ENCODE measurements at places on chromosomes 4 and X.

DNA sequence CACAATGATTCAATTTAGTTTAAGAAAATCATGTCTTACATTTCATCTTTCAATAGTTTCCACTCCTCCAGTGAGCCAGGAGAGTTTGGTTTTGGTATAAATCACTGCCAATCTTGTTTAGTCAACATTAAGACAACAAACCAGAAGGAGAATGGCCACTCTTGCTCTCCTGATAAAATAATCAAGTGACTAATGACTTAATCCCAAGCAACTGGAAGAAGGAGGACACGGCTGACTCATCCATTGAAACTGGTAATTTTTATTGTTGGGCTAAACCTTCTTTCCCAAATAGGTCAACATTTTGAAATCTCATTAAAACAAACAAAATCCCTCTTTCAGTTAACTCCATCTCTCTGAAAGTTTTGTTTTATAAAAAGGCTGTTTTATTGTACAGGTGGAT, 230.2 kb downstream of the CLCN4 start:
- DNase-seq: no peak

GRCh38 chr4:187027272-187027671, 303.6 kb upstream of the FAT1 start:
- DNase-seq: no peak

DNA sequence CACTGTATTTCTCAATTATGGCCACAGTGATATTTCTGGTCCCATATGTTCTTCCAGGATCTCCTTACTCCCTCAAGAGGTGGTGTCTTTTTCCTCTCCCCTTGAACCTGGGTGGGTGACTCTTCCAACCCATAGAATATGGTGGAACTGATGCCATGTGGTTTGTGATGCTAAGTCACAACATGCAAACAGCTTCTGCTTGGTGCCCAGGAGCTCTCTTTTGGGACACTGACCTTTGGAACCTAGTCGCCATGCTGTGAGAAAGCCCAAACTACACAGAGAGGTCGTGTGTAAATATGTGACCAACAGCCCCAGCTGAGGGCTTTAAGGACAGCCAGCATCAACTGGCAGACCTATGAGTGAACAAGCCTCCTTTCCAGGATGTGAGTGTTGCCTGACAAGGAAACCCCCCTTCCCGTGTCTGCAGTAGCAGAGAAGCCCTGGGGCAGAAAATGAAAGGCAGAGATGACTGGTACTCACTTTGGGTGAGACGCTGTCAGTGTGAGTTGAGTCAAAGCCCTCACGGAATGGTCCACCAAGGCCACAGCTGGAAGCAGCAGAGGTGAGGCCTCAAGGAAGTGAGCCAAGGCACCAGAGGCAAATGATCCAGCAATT, 223.4 kb downstream of the BCOR start:
- DNase-seq: no peak

DNA sequence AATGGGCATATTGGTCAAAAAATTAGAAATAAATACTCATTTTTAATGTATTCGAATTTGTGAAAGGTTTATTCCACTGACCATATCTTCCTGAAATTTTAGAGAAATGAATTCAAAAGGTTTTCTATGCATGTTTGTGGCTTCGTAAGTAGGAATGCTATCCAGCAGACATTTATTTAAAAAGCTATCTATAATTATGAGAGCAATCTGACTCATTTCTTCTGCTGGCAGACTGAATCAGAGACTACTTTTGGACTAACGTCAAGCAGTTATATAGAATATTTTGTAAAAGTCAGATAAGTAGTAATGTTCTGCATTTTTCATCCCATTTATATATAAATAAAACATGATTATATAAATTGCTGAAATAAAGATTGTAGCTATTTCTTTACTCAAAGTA, 125.0 kb downstream of the SPCS3 start:
- DNase-seq: no peak

- no peak for DNase-seq
Measured at GRCh38 chr4:71832049-71832448, 48.2 kb upstream of the GC start.

- no peak for DNase-seq
Measured at GRCh38 chr4:94285666-94286065, 57.0 kb downstream of the HPGDS start.

DNA sequence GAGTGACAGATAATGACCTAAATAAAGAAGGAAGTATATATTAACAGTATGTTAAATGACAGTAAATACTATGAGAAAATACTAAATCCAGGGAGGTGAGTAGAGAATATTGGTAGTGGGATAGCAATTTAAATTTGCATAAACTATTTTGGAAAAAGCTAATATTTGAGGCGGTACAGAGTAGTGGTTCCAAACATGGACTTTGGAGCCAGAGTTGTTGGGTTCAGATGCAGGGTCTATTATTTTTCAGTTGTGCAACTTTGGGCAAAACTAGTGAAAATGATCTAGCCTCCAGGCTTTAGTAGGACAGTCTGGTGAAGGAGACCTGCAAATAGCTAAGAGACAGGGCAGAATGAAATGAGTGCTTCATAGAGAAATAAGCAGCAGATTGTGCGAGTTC, 84.8 kb upstream of the SOX3 start:
- no peak for DNase-seq

DNA sequence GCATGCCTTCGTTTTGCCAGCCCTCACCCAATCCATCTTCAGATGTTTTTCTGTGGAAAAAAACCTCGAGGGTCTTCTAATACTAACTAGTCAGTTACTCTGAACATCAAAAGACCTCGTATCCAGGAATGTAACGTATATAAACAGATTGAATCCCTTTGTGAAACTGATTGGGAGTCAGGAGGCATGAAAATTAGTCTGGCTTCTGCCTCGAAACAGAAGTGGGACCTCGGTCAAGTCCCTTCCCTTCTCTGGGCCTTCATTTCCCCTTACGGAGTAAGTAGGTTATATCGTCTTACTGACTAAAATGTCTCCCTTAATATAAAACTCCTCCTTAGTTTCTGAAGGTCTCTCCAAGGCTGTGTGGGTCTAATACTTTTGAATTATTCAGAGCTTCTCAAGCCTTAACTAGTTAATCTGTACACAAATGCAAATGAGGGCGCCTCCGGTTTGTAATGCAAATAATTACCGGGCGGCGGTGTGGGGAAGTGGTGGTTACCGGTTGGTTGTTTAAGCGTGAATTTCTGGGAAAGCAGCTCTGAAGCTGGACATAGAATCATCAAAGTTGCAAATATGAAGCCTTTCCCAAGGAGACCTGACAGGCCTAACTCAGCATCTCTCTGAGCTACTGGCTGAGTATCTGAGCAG, 11.4 kb upstream of the NKRF start:
- DNase-seq: peak; percentile 52

- DNase-seq: no peak
Measured at GRCh38 chr4:3822230-3822947, 56.2 kb downstream of the ADRA2C start.

DNA sequence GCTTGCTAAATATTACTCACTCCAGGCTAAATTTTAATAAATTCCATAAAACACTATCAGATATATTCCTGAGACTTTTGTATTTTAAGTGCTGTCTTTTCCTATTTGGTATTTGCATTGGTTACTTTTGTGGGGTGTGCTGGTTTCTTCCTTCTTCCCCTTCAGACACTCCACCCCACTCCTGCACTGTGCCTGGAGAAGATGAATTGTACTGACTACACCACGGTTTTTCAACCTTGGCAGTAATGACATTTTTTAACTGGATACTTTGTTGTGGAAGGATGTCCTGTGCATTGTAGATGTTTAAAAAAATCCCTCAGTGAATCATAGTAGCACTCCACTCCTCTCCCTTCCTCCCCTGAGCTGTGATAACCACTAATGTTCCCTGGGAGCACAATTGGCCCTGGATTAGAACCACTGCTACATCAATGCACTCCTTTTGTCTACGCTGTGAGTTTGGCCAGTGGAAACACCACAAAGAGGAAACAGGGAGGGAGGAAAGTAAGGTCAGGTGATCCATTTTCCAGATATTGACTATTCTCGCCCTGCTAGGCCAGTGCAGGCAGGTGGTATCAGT, 36.3 kb downstream of the SNCA start:
- no peak for DNase-seq

DNA sequence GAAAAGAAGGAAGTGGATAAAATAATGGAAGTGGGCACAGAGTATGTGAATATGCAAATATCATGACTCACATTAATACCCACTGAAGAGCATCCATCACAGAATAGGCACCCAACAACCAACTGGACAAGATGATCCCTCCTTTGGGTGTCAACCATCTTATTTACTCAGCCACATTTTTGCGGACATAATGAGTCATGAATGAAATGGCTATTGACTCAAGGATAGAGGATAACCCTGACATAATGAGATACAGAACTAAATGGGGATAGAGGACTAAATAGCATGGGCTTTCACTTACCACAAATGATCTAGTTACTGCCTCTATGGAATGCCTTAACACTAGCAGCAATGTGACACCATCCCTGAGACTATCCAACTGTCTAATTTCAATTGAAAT, 224.7 kb downstream of the ANTXR2 start:
- DNase-seq: no peak

- no peak for DNase-seq
Measured at GRCh38 chr4:160709546-160709945, 1454.3 kb downstream of the FSTL5 start.

DNA sequence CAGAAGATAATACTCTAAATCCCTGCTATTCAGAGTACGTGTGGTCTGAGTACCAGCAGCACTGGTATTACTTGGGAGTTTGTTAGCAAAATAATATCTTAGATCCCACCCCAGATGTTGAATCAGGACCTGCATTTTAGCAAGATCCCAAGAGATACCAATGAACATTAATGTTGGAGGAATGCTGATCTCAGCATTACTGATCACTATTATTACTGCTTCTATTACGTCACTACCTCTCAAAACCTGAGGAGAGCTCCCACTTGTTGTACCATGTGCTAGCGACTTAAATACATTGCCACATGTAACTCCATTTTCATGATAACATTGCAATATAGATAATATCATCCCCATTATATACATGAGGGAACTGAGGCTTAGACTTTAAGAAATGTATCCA, 185.2 kb downstream of the SPRY1 start:
- DNase-seq: no peak

DNA sequence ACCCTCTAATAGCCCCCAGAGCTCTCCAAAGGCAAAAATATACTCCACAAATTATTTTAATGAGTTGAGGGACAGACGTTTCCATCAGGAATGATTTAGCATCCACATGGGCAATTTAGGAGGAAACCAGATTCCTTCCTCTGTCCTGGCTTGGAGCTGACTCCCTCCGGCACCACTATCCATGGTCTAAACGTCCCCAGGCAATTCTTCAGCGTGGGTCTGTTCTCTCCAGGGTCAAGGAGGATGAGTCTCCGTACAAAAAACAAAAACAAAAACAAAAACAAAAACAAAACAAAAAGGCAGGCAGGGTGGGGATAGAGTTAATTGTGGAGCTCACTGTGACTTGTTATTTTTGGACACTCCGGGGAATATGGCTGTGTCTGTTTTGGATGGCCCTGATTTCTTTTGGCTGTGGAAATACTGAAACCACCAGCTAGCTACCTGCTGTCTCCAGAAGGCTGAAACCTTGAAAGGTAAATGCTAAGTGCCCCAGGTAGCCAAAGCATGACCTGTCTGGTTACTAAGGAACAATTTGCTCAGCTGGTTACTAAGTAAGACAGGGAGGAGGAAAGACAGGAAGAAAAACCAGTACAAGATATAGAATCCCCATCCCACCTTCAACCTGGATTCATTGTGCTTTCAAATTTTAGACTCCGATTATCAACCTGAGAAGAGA, 419.1 kb upstream of the LCORL start:
- no peak for DNase-seq

DNA sequence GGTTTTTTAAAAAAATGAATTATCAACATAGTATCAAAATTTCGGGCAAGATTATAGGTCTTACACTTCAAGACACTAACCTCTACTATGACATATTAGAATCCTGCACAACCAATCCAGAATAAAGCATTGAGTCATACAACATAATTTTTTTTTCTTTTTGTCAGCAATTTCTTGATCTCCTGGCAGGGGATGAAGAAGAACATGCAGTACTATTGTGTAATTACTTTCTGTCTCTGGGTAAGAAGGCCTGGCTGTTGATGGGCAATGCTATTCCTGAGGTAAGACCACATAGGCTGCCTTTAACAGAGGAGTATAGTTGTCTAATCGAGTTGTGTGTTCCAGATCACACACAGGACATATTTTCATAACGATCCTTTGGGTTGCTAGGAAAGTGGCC, 67.5 kb downstream of the FBXL5 start:
- DNase-seq: no peak

DNA sequence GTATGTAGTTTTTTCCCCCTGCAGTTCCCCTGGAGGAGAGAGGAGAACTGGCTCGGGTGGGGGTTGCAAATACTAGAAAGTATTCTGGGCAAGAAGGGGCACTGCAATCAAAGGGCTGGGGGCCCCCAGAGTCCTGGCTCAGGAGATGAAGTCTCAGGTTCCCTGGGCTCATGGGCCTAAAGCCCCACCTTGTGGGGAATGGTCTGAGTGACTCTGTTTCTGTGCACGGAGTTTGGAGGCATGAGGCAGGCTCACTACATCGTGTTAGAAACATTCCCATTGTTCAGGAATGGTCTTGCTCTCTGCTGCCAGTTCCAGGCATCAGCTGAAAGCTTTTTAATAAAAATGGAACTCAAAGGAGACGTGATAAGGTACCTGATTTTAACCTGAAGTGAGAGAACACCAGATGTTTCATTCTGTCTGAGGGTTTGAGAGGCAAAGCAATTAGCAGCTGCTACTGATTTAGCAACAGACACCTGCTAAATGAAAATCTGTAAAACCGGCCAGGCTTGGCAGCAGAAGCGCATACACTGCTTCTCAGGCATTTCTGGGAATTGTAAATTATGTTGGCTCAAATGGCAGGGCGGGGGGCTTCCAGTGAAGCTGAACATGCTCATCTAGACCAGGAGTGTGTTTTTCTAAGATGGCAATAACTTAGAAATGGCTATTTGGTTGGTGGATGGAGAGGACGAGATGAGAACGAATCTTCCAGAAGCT, 122.7 kb downstream of the TMEM164 start:
- no peak for DNase-seq

DNA sequence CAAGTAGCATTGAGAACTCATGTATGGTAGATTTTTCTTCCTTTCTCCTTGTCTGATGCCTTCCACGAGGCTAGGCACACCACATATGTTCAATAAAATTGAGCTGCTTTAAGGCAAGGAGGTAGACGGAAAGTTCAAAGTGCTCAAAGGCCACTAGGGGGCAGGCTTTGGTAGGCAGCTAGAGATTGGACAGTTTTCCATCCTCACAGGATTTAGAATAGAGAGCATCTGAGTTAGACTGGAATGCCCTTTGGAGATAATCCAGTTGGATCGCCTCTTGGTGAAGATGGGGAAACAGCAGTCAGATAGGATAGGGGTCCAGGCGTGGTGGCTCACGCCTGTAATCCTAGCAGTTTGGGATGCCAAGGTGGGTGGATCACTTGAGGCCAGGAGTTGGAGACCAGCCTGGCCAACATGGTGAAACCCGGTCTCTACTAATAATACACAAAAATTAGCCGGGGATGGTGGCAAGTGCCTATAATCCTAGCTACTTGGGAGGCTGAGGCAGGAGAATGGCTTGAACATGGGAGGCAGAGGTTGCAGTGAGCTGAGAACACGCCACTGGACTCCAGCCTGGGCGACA, 30.4 kb downstream of the ELF4 start:
- peak; percentile 72 for DNase-seq

GRCh38 chr4:17934286-17934685, 87.3 kb downstream of the LCORL start:
- peak; percentile 20 for DNase-seq
